ENCODE measurements at places on chromosomes 5 and 9. TPM values are rescaled to one million over a fixed set of nuclear protein-coding genes. Genes with fewer than 3 reads are reported as not detected.

Gene WDR38
- total RNA-seq, result not detected

Gene SPINK13
- total RNA-seq, result not detected

Gene ABLIM3
- 0.67 TPM for total RNA-seq

Gene SLC12A7
- 7.4 TPM for total RNA-seq

Gene SLC4A9
- total RNA-seq, result not detected

Gene CDH12
- total RNA-seq, result not detected

- peaks cover 27% of the 10 kb centered on the region for H3K36me3 ChIP-seq
- no peaks in the 10 kb centered on the region for H3K27me3 ChIP-seq
- DNase-seq, result no peak
Measured at GRCh38 chr9:128913048-128913900, 7.5 kb upstream of the PHYHD1 start.

DNA sequence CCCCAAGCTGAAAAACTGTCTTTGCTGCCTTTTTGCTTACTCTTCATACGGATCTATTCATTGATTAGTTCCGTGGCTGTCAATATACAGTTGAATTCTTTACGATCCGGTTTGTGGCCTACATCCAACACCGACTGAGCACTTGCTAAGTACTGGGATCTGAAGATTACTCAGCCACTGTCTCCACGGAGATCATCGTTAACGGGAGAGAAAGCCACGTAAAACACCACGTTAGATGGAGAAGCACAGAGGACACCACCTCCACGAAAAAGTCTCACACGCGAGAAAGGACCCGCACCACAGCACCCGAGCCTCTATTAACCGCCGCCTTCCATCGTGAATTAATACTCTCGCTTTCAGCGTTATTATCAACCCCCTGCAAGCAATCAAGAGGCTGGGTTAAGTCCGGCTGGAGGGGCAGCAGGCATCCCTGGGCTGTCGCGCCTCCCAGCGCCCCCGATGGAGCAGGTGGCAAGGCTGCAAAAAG lies 650 bp downstream of the ELP1 start:
- peaks cover 24% of the 10 kb centered on the region for H3K36me3 ChIP-seq
- H3K27ac ChIP-seq, result peak overlapping the region; percentile 84
- H3K27me3 ChIP-seq, result no peaks in the 10 kb centered on the region
- peak overlapping the region; percentile 95 for H3K4me3 ChIP-seq
- no peak for DNase-seq

- H3K27me3 ChIP-seq, result no peaks in the 10 kb centered on the region
- no peak overlapping the region for H3K4me3 ChIP-seq
- H3K36me3 ChIP-seq, result no peaks in the 10 kb centered on the region
- no peak overlapping the region for H3K27ac ChIP-seq
- H3K4me1 ChIP-seq, result no peaks in the 10 kb centered on the region
- peak; percentile 39 for DNase-seq
Measured at GRCh38 chr5:62340392-62340791, 34.4 kb downstream of the KIF2A start.

DNA sequence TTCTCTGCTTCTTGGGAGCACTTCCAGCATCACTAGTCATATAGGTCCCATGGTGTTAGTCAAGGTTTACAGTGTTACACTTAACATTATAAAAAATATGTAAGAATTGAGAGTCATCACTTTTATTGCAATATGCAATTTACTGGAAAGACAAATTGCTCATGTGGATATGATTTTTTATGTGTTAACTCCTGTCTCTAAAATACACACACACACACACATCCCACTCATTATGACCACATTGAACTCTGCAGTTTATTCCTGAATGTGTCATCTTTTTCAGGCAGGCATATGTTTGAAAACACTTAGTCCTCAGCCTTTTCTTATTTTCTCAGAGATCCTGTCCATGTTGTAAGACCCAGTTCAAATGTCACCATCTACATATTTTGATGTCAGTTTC lies 148.5 kb upstream of the MRPS30 start:
- DNase-seq, result no peak
- H3K4me1 ChIP-seq, result no peaks in the 10 kb centered on the region
- no peak overlapping the region for H3K27ac ChIP-seq

GRCh38 chr5:90994796-90995195 lies 388.3 kb downstream of the ARRDC3 start:
- no peak overlapping the region for H3K4me3 ChIP-seq
- no peaks in the 10 kb centered on the region for H3K4me1 ChIP-seq
- no peak overlapping the region for H3K27ac ChIP-seq

DNA sequence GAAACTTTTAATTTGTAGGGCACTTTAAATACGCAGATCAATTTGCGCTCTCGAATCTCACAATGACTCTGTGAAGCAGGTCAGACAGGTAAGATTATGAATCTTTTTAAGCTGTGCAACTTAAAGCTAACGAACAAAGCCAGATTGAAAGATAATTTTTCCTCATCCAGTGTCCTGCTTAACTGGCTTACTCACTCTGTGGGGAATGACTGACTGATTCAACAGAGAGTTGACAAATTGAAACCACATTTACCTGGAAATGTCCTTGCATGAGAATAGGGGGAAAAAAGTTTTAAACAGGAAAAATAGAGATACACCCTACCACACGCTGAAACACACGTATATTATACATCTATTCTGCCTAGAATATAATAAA lies 187.9 kb downstream of the MAN2A1 start:
- no peak overlapping the region for H3K4me3 ChIP-seq
- no peak for DNase-seq
- peaks cover 15% of the 10 kb centered on the region for H3K4me1 ChIP-seq
- no peak overlapping the region for H3K27ac ChIP-seq
- H3K27me3 ChIP-seq, result no peaks in the 10 kb centered on the region
- no peaks in the 10 kb centered on the region for H3K36me3 ChIP-seq

GRCh38 chr5:170228762-170229435 lies 3.9 kb upstream of the C5orf58 start:
- no peak overlapping the region for H3K4me3 ChIP-seq
- H3K27me3 ChIP-seq, result no peaks in the 10 kb centered on the region
- DNase-seq, result no peak
- no peak overlapping the region for H3K27ac ChIP-seq
- H3K36me3 ChIP-seq, result no peaks in the 10 kb centered on the region

Measured in HepG2 (cell line).